Stimulated activated CD4-positive, alpha-beta T cell treated with anti-CD3 and anti-CD28 coated beads, TNF-alpha, amount 100 ng/mL, for 4 hours (primary cell): ENCODE measurements at places on chromosomes 6 and 20.

DNA sequence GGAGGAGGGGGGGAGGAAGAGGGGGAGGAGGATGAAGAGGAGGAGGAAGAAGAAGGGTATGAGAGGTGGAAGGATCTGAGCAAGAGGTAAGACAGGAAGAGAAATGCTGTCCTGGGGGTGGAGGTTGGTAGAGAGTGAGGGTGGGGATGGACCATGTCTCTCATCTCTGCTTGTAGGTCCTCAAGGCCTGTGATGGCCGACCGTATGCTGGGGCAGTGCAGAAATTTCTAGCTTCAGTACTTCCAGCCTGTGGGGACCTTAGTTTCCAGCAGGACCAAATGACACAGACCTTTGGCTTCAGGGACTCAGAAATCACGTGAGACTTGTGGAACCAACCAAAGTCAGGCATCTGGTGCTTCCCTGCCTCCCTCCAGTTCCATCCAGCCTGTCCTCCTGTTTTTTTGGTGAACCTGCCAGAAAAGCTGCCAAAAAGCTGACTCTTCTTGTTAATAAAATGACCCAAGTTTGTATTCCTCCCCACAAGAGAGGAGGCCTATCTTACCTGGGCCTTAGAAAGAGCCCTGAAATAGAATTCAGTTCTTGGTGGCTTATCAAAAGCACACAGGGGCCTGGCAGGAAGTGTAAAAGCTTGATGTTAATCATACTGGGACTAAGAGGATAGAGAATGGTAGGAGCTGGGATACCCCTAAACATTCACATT is 2.5 kb upstream of the C4A start:
- DNase-seq: no peak

GRCh38 chr6:95203153-95203754 is 374.1 kb upstream of the MANEA start:
- no peak for DNase-seq

DNA sequence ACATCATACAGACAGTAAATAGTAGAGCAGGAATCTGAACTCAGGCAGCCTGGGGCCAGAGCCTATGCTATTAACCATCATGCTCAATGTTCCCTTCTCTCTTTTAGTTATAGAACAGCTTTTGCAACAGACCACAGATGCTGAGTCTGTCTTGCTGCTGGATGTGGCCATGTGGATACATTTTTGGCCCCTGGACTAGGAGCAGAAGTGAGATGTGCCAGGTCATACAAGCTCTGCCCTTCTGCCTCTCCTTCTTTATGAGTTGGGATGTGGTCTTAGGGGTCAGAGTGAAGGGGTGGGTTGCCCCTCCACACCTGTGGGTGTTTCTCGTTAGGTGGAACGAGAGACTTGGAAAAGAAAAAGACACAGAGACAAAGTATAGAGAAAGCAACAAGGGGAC is 14.6 kb upstream of the AARS2 start:
- DNase-seq: no peak

GRCh38 chr6:89921691-89922090 is 27.4 kb downstream of the GJA10 start:
- no peak for DNase-seq

GRCh38 chr6:3458706-3459421 is 2.0 kb upstream of the SLC22A23 start:
- no peak for DNase-seq

DNA sequence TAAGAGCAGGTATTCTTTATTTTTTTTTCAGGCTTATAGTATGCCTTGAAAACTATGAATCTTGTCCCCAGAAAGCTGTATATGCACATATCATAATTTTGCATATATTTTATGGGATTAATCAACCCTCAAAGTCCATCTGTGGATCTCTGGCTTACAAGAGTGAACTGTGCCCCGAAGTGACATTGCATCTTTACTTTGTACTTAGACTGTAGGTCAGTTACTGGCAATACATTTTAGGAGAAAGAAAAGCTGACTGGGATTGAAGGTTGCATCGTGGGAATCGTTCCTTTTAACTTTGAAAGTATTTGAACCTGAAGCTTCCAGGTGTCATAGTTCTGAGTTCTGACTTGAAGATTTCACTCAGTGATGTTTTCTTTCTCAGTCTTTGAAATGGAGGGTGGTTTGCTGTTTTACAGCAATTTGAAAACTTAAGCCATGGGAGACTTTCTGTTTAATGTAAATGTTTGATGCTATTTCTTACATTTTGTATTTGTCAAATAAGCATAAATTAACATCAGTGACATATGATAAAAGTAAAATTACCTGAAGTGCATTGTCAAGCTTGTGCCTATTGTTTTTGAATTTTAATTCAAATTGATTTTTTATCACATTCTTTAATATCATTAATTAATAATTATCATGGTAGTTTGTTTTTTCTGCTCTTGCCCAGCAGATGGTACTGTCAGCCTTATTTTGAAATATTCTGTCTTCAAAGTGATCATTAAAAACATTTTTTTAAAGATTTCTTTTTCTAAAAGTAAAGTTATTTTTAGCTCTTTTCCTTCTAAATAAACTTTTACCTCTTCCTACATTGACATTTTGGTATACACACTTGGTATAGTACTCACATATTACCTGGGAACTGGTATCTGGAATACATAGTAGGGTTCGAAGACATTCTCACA is 29.0 kb downstream of the L3MBTL3 start:
- no peak for DNase-seq

DNA sequence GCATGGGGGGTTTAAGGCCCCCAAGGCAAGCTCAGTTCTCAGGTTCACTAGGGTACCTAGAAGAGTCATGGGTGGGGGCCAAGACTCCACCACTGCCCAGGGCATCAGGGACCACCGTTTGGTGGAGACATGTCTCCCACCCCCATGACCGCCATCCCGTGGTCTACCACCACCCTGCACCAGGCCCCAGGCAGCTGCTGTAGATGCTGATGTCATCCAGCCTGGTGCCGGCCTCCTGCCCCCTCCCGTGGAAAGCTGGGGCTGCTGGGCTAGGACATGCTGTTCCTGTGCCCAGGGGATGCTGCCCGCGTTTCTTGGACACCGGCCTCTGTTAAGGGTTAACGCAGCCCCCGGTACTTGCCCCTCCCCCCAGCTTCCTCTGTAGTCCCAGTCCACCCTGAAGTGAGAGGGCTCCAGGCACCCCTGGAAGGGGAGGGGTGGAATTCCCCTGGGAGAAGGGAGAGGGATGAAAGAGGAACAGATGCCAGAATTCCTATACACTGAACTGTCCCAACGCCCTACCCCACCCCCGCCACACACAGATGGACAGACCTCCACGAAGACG is 587 bp downstream of the IP6K3 start:
- DNase-seq: no peak

DNA sequence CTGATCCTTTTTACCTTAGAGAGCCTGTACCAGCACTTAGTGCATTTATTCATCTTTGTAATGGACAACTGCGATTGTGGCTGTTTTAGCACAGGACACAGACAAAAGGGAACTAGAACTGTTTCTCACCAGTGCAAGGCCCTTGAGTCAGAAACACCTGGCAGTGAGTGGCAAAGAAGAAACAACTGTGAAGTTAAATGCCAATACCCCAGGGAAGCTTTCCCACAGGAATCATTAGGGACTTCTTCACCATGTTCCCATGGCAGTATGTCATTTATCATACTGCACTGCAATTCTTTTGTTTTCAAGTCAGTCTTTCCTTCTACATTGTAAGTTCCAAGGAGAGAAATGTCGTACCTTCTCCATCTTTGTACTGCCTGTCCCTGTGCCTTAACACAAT is 28.6 kb upstream of the CDYL start:
- DNase-seq: no peak

GRCh38 chr6:95292011-95292410 is 285.3 kb upstream of the MANEA start:
- no peak for DNase-seq

- no peak for DNase-seq
Observed at GRCh38 chr20:10338426-10339180, 95.4 kb downstream of the MKKS start.

- DNase-seq: no peak
Observed at GRCh38 chr6:127022302-127022701, 96.2 kb upstream of the RSPO3 start.
